ENCODE measurements at places on chromosomes 6 and 20.

GRCh38 chr6:37698264-37699137, 818 bp upstream of the MDGA1 start:
- DNase-seq: peak; percentile 54

- DNase-seq: no peak
Measured at GRCh38 chr20:57263801-57264792, 2.3 kb downstream of the BMP7 start.

DNA sequence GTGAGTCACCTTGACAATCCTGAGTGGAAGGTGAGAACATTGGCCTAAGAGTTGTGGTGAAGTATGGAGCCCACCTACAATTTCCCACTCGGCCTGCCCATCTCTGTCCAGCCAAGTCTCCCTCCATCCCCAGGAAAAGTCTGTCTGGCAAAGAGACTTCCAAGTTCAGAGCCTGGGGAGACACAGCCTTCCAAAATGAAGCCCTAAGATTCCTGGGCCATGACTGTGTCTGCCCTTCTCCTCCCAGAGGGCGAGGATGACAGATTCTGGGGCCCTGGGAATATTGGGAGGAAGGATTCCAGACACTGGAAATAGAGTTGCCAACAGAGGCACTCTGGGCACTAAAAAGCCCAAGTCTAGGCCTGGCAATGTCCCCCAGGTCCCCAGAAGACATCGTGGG, 176.8 kb downstream of the NFATC2 start:
- no peak for DNase-seq

DNA sequence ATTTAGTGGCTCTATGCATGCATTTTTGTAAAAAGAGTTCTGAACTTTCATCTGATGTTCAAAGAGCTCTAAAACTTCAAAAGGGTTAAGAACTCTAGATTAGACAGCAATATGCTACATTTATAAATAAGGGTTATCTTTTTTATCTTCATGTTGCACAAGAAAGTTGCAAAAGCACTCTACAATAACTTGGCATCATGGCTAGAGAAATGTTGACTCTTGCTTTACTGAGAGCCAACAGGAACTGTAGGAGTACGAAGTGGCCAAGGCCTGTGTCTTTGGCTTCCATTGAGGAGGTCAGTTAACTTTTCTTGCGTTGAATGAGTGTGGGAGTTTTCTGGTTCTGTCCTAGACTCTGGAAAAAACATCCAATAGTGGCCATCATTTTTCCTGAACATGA, 516.9 kb downstream of the TFAP2B start:
- DNase-seq: no peak

DNA sequence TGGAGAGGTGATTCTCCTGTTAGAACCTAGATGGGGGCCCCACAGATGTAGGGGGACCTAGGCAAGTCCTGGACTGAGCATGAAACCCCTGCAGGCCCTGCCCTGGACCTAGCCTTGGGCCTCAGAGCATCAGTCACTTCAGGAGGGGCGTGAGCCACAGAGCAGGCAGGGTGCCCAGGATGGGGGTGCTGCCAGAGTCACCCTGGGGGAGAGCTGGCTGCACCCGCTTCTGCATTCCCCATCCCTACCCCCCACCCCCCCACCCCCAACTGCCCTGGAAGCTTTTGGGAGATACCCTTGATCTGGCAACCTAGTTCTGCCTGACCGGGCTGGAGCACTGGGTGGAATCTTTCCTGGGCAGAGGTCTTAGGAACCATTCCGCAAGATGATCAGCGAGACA, 125.6 kb downstream of the GRM4 start:
- DNase-seq: no peak

GRCh38 chr20:32652739-32653526, 20.8 kb downstream of the C20orf203 start:
- DNase-seq: peak; percentile 89

GRCh38 chr20:9143926-9144325, 75.0 kb downstream of the PLCB4 start:
- DNase-seq: no peak

GRCh38 chr6:108068618-108069017, 5.9 kb downstream of the OSTM1 start:
- no peak for DNase-seq

DNA sequence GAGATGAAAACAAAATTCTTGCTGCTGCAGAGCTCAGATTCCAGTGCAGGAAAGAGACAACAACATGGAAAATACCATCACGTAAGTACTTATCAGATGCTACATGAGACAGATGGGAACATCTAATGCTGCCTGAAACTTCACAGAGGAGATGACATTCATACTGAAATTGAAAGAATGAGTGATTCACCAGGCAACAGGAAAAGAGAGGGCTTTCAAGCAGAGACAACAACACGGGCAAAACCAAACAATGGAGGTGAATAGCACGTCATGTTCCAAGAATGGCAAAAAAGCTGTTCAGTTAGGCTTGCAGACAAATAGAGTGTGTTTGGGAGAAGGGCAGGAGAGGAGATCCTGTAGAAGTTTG, 39.3 kb downstream of the GTF2H5 start:
- DNase-seq: no peak

DNA sequence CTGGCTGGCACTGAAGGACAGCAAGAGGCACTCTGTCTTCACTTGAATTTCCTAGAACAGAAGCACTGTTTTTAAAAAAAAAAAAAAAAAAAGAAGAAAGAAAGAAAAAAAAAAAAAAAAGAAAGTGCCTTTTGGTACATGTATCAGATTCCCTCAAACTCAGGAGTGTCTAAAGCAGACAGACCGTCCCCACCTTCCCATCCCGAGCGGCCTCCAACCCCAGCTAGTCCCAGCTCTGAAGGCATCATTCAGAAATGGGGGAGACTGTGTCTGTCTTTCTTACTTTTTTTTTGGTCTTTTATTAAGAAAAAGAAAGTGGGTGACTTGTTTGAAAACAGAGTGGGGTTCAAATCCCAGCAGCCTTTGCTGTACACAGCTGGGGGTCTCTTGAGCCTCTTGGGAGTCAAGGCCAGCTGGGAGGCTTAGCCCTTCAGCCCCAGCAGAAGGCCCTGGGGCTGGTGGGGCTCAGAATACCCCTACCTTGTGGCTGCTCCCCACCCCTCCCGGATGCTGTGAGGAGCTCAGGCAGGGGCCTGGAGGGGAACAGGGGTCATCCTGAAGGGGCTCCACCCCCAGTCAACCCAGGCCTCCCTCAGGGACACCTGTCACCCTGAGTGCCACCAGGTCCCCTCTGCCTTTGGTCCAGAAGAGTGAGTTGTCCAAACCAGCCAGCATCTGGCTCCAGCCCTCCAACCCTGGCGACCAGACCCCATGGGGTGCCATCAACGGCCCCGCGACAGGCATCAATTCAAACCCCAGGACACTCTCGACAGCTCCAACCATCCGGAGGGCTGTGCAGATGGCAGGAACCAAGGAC, 128.3 kb downstream of the TAF4 start:
- no peak for DNase-seq

DNA sequence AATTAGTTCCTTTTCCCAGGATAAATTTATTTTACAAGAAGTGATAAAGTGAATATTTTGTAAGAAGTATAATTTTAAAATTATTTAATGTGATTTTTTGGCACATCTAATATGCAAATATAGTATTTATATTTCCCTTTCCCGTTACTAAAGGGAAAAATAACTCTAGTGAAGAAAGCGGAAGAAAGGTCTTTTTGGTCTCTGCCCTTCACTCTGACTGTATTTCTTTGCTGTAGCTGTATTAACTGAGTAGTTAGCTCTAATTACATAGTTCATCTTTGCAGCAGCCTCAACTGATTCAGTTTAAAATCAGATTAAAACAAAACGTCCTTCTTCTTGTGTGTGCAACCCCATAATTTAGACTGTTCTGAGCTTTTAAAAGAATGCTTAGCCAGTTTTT, 57.4 kb upstream of the RNF144B start:
- no peak for DNase-seq

All from tongue (tissue), 3 donors.